ENCODE measurements at places on chromosomes 1 and 21.

DNA sequence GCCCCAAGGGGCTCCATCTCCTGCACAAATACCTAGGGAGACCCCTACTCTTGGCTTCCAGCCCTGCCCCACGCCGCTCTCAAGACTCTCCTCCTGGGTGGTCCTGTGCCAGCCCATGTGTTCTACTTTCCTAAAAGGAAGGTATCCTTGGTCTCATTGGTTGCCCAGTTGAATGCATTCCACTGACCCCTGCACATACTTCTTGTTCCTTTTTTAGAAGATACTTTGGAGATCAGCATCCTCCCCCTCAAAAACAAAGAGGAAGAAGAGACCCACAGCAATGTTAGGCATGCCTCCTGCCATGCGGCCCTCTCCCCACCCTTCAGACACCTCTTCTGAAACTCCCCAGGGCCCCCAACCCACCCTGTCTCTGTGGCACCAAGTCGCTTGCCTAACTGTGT lies 4.1 kb downstream of the SLAMF9 start:
- DNase-seq = no peak

GRCh38 chr21:34223376-34223775 lies 140.4 kb upstream of the KCNE2 start:
- DNase-seq = no peak

GRCh38 chr1:27359822-27360158 lies 7.0 kb downstream of the MAP3K6 start:
- no peak for DNase-seq

DNA sequence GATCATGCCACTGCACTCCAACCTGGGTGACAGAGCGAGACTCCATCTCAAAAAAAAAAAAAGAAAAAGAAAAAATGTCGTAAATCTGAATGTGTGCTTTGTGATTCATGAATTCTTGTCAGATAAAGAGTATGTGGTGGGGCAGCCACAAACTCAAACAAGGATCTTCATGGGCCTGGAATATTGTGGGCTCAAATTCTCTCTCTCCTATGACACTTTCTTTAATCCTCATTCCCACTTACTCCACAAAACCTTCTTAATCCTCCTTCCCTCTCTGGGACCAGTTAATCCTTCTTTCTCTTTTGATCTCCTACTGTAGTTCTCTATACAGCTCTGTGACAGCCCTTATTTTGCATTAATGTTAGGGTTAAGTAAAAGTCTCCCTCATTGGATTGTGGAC lies 112.3 kb downstream of the AK5 start:
- DNase-seq = no peak

DNA sequence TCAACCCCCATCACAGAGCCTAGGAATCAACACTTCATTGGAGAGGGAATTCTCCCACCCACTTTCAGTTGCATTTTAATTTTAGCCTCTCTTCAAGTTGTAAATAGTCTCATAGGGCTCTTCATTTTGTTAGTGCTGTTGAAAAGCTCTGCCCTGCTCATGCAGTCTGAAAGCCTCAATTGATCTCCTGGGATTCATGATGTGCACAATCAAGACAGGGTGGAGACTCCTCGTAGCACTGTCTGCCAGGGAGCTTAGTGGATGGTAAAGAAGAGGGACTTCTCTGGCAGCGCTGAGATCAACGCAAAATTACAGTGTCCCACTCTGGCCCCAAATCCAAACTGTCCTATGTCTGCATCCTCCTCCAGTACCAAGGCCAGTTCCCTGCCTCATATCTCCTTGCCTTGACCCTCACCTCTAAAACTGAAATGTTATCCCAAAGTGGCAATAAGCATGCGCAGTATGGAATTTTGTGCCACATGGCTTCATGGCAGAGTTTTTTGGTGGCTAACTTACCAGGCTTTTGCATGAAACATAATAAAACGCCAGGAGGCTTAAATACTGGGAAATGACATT lies 282.2 kb downstream of the CACNA1E start:
- DNase-seq = no peak

DNA sequence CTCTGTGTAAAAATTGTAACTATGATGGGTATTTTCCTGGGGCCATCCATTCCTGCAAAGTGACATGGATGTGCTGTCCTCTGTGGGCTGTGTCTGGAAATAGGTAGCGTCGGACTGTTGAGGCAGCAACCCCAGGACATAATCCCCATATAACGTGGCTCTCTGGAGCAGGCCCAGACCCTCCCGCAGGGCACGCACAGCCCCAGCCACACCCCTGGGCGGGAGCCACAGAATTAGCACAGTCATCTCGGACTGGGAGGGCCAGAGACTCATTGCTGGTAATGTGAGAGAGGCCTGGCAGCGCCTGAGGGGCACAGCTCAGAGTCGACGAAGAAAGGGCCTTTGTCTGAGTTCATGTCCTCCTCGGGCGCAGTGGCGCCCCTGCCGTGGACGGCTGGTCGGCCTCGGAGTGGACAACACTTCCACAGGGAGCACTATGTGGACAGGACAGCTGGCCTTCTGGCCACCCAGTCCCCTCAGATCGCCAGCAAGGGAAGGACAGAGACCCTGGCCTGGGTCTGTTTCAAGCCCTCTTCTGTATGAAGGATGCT lies 20.1 kb downstream of the SIM2 start:
- no peak for DNase-seq

DNA sequence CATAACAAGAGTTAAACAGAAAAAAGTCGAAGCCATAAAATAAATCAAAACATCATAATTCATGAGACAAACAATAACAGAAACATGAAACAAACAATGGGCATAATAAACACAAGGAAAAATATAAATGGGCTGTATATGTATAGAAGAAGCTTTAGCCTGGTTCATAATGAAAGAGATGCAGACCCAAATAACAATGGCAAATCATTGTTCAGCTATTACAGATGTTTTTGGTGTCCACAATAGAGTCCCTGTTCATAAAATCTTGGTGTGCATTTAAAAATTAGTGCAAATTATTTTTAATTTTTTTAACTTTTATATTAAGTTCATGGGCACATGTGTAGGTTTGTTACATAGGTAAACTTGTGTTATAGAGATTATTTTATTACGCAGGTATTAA lies 1185.9 kb upstream of the B3GALT2 start:
- no peak for DNase-seq

- no peak for DNase-seq
These were observed 46.4 kb downstream of the CACHD1 start for GRCh38 chr1:64516301-64516700.

- no peak for DNase-seq
These were observed 4.2 kb downstream of the PLA2G5 start for GRCh38 chr1:20074055-20074724.

- DNase-seq = no peak
These were observed 1.0 kb upstream of the HP1BP3 start for GRCh38 chr1:20787840-20788795.

DNA sequence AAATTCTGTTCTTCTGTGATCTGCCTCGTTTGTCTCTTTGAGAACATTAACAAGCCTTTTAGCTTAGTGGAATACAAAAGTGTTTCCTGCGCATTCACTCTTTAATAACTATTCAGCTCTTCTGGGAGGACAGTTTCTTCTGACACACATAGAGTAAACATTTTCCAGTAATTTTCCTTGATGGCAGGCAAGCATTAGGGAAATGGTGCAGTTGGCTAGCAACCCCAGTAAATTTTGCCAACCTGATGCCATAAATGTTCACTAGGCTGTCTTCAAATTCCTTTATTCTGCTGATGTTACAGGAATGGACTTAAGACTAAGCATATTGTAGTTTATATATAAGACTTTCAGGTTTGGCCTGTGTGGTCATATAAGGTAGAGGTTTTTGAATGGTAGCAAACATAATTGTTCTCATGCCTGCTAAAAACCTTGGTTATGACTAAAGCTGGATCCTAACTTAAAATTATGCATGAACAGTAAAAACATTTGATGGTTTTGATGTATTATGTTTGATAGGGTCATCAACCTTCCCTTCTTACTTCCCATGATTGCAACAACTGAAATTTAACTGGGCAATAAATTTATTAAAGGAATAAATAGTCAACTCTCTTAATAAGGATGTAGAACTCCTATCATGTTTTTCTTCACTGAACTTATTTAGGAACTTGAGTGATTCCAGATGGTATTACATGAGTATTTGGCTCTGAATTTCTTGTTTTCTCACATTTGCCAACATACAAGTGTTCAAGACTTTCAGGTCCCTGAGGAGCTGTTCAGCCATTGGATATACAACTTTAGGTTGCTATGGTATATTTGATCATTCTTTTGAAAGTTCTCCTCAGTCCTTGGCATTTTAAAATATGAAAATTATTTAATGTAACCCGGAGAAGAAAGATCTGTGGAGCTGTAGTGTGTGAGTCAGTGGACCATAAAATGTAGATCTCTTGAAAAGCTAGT lies 223.4 kb downstream of the FMN2 start:
- DNase-seq = no peak

DNA sequence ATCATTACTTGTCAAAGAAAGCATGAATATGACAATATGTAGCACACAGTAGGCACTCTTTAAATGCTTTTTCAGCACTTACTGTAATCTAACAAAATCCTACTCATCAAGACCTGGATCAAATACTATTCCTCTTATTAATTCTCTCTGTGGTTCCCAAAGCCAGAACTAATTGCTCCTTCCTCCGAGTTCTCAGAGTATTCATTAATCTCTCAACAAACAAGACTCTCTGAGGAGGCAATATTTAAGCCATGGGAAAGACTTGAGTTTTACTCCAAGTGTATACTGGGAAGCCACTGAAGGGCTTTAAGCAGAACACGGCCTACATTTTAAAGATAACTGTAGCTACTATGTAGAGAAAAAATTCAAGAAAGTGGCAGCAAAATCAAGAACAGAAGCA lies 79.7 kb downstream of the ENAH start:
- DNase-seq = no peak

DNA sequence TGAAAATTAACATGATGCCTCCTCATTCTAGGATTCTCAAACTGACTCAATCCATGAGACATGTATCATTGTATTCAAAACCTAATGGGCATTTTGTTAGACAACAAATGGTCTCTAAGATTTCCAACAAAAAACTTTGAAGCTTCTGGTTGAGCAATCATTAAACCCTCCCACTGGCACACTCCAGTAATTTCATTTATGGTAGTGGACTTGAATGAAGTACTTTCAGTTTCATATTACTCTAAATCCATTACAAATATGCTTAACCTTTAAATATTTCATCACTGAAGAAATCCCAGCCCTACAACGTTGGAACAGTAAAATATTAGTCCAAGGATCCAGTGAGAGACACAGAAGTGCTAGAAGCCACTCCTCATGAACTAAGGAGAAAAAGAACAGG lies 43.5 kb downstream of the GBP6 start:
- no peak for DNase-seq

All from stimulated activated CD4-positive, alpha-beta T cell treated with anti-CD3 and anti-CD28 coated beads, TNF-alpha, amount 100 ng/mL, for 48 hours (primary cell).